ENCODE measurements at places on chromosomes 5 and 9.

GRCh38 chr9:136403538-136403914, 3.6 kb upstream of the SNAPC4 start:
- peak; percentile 20 for DNase-seq

DNA sequence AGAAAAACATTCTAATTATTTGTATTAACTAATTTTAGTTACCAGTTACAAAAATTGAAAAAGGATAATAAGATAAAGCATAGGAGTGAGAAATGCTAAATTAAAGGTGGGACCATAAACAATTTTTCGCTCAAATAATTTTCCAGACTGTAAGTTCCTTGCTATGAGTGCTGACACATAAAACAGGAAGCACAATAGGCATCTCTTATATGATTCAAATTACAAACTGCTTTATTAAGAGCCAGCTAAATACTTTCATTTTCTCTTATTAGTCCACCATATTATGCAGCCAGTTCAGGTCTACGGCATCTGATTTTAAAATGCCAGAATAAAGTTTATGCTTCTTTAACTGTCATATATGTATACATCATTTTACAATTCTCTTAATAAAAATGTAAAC, 4.4 kb downstream of the RC3H2 start:
- DNase-seq, result no peak

DNA sequence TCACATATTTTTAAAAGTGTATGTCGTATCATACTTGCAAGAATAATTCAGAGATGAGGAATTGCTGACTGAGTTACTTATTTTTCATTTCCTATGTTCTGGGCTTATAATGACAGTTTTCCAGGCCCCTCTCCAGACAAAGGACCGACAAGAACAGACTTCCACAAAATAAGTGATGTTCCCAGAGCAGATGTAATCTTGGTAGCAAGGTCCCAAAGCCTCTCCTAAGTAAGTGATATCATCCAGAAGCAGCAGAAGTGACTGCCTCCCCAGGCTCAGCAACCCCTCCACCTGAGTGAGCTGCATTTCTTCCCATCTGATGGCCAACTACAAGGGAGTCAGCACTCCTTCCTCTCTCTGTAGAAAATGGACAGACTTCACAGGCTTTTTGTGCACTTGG, 57.1 kb downstream of the SEMA6A start:
- DNase-seq, result no peak

DNA sequence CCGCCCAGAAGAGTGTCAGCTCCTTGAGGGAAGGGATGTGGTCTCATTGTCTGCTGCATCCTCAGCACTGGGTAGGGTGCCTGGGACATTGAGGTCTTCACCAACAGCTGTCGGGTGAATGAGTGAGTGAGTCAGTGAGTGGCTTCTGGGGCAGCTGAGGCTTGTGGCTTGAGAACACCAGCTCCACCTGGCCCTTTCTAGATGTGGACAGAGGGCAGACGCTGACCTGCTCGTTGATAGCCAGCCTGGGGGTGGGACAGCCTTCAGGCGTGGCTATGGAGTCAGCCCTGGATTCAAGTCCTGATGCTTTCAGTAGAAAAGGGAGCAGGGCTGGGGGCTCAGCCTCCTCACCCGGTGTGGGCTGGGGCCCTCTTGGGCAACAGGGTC, 215.1 kb downstream of the C9orf50 start:
- DNase-seq, result no peak

All from stimulated activated CD8-positive, alpha-beta memory T cell treated with anti-CD3 and anti-CD28 coated beads, Interleukin-4, amount 100 ng/mL, for 1 hour (primary cell).